Activated naive CD4-positive, alpha-beta T cell treated with anti-CD3 and anti-CD28 coated beads for 36 hours (primary cell): ENCODE measurements at places on chromosomes 3 and 15. TPM values are rescaled to one million over a fixed set of nuclear protein-coding genes. Genes with fewer than 3 reads are reported as not detected.

DNA sequence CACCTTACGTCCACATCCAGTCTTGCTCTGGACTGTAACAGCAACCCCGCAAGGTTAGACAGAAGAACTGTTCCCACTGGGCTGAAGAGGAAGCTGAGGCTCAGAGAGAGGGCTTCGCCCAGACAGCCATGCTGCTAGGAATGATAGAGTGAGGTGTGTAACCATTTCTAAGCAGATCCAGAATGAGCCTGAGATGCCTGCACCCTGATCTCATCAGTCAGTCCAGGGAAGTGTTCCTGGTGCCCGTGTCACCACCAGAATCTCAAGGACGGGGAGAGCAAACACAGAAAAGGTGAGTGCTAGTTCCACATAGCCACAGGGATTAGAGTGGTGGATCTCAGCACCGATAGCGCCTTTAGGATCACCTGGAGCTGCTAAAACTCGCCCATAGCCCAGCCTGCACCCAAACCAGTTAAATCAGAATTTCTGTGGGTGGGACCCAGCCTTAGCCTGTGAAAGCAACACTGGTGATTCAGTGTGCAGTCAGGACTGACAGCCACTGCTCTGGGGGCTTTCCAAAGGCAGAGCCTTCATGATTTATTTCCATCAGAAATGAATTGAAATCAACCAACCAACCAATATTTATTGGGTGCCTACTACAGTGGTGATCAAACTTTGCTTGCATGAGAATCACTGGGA is 12.3 kb downstream of the ISLR start:
- DNase-seq, result peak; percentile 7

Gene RTP4
- total RNA-seq, result 0.43 TPM

DNA sequence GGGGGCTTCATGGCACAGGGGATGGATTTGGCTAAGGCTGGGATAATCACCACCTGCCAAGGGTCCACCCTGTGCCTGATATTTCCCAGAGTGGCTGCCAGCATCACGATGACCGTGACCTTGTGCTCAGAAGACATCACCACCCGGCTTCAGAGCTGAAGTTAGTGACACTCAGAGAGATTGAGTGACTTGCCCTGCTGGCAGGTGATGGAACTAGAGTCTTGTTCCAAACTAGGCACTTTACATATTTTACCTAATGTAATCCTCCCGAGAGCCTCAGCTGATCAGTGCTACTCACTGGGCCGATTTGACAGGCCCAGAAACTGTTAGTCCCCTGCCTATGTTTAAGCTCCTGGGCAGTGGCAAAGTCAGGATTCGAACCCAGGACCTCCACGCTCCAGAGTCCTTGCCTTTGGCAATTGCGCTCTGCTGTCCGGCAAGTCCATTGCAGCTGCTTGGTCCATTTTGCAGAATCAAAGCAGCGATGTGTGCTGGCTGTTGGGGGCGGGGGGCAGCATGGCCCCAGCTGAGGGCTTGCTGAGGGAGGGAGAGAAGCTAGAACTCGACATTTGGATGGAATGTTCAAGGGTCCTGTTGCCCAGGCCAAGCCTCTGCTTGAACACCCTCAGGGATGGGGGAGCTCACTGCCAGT is 74.8 kb upstream of the GATA2 start:
- no peak for DNase-seq

DNA sequence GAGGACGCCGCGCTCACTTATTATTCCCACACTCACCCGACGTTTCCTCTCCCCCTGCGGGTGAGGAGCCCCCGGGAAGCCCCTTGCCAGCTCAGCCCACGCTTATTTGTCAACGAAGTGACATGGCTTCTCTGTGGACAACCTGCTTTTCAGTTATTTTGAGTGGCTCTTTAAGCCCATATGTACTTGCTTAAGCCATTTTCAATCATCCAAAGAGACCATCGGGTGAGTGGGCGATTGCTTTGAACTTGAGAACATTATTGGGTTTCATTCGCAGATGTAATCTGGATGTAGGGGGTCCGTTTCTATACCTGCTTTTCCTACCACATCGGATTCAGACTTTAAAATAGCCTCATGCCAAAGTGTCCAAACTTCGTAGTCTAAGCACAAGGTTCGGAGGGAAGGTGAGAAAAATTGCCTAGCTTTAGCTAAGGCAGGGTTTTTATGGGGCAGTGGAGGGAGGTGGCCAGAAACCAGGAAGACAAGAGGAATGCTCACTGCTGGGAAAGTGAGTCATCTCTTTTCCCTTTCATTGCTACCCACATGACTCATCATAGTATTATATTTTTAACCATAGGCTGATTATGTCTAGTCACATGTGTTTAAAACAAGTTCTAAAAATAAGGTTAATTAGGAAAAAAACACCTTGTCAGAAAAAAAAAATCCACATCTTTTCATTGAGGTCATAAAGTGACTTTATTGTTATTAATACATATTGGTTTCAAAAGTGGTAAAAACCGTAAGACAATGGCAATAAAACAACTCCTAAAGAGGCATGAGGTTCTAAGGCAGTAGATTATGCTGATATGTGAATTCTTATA is 773.1 kb upstream of the NR2F2 start:
- DNase-seq, result peak; percentile 4

- DNase-seq, result no peak
Observed at GRCh38 chr3:157581371-157581770, 78.2 kb upstream of the VEPH1 start.

- DNase-seq, result peak; percentile 38
Observed at GRCh38 chr3:114223143-114223542, 14.2 kb downstream of the ZNF80 start.

Gene TUSC7
- not detected for total RNA-seq

DNA sequence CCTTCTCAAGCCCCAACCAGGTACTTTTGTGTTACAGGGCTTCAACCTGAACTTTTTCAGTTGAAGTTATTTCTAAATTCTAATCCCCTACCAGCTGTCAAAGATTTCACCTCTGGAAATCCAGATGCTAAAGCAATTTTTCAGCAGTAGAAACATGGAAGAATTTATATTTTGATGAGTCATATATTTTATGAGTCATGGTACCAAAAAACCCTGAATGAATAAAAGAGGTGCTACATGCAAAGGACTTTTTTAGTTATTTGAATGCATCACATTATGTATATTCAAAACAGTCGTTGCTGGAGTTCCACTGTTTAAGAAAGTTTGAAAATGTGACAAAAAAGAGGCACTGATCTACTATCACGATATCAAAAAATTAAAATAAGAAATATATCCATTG is 96.0 kb upstream of the ZNF385D start:
- no peak for DNase-seq

DNA sequence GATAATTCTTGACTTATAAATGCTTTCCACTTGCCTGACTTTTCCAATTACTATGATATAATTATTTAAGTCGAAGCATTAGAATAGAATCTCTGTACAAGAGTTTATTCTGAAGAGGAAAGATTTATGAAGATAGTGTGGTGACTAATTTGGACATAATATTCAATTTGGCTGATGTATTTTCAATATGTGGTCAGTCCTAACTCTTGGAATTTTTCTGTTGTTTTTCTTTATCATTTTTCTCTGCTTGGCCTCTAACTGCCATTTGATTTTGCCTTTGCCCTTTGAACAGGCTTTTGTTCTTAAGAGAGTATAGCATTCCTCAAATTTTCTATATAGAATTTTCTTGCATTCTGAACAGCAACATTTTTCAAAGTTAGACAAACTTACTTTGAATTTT is 2.6 kb upstream of the MDFIC2 start:
- DNase-seq, result no peak

Gene SYNPR
- total RNA-seq, result not detected

DNA sequence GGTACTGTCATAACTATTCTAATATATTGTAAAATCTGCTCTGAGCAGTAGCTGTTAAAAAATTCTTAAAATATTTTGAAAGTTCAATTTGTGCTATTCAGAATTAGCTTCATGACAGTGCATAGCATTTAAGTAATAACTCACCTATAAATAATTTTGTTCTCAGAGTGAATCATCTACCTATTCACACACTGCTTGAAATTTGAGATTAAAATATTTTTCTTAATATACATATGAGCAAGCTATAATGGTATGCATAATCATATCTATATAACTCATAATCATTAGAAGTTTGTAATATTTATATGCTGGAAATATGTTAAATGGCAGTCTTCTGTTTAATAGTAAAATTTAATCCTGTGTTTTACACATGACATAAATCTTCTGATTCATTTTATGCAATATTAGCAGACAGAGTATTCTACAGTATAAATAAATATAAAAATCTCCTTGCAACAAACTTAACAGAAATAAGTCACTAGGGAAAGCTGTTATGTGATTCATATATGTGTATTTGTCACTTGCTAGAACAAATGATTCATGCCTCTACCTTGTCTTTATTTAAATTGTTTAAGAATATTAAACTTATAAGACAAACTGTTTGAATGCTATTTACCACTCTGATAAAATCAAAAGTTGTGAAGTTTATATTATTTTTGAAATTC is 710.8 kb downstream of the PLOD2 start:
- DNase-seq, result no peak

DNA sequence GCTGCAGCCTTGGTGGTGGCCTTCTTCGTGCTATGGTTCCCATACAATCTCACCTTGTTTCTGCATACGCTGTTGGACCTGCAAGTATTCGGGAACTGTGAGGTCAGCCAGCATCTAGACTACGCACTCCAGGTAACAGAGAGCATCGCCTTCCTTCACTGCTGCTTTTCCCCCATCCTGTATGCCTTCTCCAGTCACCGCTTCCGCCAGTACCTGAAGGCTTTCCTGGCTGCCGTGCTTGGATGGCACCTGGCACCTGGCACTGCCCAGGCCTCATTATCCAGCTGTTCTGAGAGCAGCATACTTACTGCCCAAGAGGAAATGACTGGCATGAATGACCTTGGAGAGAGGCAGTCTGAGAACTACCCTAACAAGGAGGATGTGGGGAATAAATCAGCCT is 10.4 kb downstream of the CYP8B1 start:
- no peak for DNase-seq

DNA sequence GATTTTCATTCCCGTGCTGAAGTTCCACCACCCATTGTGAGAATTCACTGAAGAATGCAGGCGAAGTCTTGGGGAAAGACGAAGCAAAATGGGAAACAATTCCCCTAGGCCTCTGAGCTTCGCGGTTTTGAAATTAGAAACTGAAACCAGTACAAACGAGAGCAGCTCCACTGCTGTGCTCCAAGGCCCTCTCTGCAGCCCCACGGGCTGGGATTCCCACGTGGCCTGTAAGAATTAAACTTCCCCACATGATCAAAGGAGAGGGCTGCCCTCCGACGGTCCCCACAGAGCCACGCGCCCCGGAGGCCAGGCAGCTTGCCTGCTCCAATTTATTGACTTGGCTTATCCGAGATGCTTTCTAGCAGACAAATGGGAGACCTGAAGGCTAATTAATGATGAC is 144.0 kb downstream of the GREM1 start:
- DNase-seq, result no peak

Gene TRNT1
- total RNA-seq, result 42.3 TPM

Gene ZNF774
- total RNA-seq, result 0.95 TPM

- no peak for DNase-seq
Observed at GRCh38 chr3:159925248-159925647, 63.4 kb upstream of the IL12A start.

DNA sequence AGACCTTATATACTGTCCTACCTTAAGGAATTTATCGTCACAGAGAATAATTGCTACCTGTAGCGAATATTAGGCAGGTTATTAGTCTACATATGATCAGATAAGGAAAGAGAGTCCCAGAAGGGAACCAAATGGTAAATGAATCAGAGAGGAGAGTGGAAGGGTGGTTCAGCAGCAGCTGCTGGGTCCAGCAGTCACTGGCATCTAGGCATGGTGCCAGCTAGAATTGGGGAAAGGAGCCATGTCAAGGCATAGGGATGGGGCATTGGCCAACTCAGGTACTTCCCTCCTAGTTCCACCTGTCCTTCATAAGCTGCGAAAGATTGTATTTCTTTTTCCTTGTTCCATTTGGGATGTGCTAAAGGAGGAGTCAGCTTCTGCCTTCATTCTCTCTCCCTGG is 23.4 kb downstream of the HACD3 start:
- no peak for DNase-seq

DNA sequence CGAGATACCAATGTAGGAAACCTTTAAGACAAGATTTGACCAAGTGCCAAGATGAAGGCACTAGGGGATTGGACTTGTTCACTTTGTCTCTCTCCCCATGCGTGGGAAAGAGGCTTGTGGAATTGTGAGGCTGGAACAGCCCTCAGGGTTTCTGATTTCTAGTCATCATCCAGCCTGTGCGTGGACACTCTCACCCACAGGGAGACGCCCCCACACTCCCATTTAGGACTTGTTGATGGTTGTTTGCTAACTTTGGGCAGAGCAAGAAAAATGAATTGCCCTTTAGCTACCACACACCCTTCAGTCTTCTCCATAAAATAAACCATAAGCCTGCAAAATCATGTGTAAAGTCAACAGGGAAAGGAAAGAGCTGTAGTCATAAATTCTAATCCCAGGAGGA is 18.4 kb downstream of the ACKR2 start:
- DNase-seq, result no peak

DNA sequence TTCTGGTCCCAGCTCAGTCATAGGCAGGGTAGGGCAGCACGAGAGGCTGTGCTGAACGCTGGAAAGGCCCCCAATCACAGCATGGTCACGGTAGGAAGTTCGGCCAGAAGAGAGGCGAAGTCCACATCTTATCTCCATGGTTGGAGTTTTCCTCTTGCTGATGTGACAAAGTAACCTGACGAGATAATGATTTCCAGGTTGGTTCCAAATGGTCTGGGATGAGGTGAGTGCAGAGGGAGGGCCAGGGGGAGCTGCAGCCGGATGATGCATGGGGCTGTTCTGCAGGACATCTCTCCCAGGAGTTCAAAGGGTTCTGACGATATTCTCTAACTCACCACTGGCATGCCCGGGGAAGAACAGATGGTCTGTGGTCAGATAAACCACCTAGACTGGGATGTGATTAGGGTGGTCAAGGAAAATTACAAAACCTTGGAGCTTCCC is 83.2 kb upstream of the WNT5A start:
- no peak for DNase-seq

Gene SGO1
- 36.2 TPM for total RNA-seq

Gene CD200R1
- total RNA-seq, result 1.1 TPM

DNA sequence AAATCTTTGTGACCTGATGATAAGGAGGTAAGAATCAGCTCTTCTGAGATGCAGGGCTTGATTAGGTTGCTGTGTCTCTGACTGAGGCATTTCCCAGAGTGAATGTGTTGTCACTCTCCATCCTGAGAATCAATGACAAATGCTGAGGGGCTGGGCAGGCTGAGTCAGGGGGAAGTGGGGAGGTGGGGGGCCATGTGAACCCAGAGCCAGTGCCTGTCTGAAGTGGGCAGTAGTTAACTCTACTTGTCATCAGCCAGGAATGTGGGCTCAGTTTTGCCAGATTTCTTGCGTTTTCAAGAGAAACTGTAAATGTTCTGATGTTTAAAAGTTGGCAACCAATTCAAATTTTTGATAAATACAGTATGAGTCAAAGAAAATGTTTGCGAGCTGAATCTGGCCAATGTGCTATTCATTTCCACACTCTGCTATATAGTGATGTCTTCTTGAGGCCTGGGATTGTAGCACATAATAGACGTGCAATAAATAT is 3.1 kb upstream of the BNC1 start:
- no peak for DNase-seq

Gene OCA2
- total RNA-seq, result not detected

DNA sequence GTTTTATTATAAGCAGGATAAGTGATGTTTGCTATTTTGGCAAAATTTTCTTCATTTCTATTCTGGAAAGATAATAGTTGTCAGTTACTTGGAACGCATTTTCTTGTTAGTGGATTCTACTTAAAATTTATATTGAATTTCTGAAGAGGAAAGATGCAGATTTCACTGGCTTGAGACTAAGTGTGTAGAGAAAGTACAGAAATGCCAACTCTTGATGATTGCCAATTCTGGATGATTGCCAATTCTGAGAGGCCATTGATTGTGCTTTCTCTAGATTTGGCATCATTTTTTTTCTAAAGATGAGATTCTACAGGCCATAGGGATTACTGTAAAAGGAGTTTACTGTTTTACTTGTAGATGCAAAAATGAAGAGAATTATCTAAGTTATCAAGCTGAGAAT is 58.9 kb upstream of the CNTN3 start:
- DNase-seq, result no peak
